ENCODE measurements at places on chromosomes 2 and 18.

DNA sequence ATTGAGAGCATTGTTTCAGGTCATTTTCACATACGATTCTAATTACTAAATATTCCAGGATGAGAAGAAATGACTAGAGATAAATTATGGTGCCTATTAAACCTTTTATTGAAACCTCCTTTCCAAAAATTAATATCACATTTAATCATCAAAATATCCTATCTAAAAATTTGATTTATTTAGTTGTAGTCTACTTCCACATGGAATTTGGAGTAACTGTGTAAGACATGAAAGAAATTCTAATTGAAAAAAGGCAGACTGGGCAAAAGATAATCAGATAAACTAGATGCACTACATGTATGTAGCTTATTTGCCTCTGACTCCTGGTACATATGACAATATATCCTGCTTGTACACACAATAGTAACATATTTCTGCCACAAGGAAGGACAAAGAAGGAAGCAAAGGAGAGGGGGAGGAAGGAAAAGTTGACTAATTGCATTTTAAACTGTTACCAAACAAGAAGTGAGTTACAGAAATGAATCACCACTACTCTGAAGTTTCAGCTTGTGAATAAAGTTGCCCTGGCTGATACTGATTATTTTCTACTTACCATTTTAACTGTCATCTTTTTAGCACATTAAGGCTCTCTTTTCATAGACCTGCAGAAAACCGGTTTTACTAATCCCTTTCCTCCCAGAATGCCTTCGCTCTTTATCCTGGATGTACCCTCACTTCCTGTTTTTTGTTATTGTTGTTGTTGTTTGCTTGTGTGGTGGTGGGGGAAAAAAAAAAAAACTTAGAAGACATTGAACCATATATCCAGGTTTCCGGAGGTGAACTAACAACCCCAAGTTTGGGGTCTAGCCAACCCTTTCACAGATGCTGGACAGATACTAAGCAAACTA, 28.4 kb downstream of the NRXN1 start:
- no peak for DNase-seq

DNA sequence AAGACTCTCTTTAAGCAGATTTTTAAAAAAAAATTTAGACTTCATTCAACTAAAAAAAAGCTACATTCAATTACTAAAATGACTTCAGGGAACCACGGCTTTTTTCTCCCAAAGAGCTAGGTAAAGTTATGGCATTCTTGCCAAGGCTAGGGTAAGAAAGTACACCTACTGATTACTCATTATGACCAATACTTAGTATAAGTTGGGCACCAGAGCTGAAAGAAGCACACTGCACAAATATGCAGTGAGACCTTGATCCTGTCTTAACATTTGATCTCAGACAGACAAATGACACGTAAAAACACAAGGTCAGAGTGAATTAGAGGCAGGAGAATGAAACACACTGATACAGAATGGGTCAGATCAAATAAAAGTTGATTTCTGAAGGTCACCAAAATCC, 88.7 kb downstream of the THADA start:
- no peak for DNase-seq

DNA sequence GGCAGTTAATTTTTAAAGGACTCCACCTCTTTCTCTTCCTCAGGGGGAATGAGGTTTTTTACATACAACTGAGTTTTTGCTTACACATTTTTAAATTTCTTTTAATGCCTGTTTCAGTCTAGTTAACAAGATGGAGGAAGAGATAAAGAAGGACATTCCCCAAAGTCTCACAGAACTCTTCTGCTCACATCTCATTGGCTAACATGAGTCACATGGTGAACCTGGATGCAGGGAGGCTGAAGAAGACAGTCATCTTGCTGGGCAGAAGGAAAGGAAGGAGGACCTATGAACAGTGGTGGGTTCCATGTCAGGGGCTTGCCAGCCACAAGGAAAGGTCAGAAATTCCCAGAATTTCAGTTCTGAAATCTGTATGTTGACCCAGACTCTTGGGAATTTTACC, 10.4 kb upstream of the ST8SIA5 start:
- no peak for DNase-seq

GRCh38 chr2:3051266-3051665, 326.4 kb downstream of the EIPR1 start:
- no peak for DNase-seq

DNA sequence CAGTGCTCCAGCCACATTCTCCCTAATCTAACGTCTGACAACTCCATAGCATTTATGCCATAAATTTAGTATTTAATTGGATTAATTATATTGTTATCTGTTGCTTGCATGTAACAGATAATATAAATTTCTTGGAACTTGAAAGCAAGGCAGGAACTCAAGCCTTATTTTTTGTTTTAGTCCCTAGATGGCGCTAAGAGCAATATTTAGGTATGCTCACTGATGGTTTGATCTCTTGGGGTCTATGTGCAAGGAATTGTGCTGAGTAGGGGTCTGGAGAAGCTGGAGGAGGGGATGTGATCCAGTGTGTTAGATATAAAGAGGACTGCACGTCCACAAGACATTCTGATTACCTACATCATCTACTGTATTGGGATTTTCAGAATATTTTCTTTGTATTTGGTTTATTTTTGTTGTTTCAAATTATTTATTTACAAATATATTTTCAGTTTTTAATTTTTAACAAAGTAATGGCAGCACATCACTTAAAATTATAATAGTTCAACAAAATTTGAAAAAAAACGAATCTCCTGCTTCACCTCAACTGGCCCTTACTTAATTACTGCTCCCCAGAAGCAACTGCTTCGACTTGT, 32.8 kb downstream of the KATNAL2 start:
- no peak for DNase-seq

DNA sequence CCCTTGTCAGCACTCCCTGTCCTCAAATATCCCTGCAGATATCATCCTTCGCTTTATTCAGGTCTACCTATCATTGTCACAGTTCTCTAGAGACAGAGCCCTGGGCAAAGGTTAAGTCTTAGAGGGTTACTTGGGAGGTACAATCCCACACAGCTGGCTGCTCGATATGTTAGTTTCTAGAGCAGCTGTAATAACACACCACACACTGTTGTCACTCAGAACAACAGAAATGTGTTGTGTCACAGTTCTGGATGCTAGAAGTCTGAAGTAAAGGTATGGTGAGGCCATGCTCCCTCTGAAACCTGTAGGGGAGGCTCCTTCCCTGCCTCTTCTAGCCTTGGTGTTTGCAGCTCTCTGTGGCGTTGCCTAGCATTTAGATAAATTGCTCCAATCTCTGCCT, 9.9 kb upstream of the RAPGEF4 start:
- DNase-seq: no peak

All from vagina (tissue), 2 donors.